ENCODE measurements at places on chromosomes 4 and X. TPM values are rescaled to one million over a fixed set of nuclear protein-coding genes. Genes with fewer than 3 reads are reported as not detected.

DNA sequence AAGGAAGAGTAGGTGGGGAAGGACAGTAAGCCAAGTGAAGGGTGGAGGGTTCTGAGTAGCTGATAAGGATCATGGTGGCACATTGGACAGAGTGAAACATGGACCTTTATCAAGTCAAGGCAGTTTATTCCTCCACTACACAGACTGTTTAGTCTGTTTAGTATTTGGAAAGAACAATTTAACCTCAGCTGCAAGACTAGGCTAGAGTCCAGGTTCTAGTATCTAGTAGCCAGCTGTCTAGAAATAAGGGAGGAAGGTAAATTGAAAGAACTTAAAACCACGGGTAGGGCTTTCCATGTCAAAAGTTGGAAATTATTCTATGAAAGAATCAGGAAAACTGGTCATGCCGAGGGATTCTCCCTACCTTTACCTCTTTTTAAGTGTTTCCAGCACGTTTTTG is 140.1 kb upstream of the MED14 start:
- no peak for DNase-seq
- H3K4me3 ChIP-seq: no peak overlapping the region
- no peaks in the 10 kb centered on the region for H3K4me1 ChIP-seq

GRCh38 chr4:91087743-91088142 is 960.5 kb downstream of the CCSER1 start:
- H3K4me1 ChIP-seq: no peaks in the 10 kb centered on the region
- no peaks in the 10 kb centered on the region for H3K36me3 ChIP-seq
- no peak overlapping the region for H3K27ac ChIP-seq

DNA sequence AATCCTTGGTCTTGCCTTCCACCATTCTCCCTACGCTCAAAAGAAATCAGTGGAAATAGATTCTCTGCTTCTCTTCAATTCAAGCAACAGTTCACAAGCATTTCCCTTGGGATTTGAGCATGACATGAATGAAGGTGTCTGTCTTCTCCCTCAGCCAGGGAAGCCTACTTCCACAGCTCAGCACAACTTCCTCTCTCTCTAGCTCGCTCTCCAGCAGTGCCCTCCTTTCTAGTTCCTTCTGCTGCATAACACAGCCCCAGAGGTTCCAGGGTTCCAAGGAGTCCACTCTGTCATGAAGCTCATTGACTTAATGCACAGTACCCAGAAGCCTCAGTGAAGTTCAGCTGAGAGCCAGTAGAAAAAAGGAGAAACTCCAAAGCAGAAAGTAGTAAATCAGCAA is 81.3 kb downstream of the PLS3 start:
- H3K36me3 ChIP-seq: peaks cover 7% of the 10 kb centered on the region
- H3K4me3 ChIP-seq: no peak overlapping the region
- peak overlapping the region; percentile 20 for H3K27ac ChIP-seq
- DNase-seq: no peak

The FABP2 gene
- total RNA-seq: not detected
